ENCODE measurements at places on chromosomes 16 and 17.

- no peak for DNase-seq
Observed at GRCh38 chr16:49856672-49857330, 889 bp upstream of the ZNF423 start.

GRCh38 chr17:57808882-57809281 lies 41.0 kb downstream of the MRPS23 start:
- DNase-seq, result no peak

DNA sequence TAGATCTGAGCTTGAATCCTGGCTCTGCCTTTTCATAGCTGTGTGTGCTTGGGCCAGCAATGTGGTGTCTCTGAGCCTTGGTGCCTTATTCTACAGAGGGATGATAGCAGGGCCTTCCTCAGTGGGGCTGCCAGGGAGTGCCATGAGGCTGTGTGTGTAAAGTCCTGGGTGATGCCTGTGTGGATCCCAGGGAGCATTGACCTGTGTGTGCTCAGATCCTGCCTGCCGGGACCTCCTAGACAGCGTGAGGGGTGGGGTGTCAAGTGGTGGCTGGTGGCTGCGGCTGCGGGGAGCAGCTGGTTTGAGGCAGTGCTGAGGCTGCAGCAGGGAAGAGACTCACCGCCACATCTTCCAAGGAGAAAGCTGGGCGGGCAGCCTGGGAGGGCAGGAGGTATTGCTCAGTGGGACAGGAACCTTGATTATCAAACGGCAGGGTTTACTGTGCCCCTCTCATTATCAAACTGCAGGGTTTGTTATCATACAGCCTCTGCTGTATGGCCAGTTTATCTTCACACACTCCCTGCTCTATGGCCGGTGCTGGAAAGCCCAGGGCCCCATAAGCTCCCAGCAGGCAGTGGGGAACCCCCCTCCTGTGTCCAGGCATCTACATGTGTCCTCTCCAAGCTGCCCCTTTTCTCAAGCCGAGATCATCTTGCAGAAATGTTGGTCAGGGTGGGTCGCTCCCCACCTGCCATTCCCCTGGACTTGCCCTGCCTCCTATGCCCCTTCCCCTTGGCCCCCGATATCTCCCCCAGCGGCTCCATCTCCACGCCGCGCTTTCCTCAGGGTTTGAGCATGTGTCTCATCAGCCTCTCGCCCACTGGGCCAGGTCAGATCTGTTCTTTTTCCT lies 3.1 kb upstream of the ADCY7 start:
- DNase-seq, result no peak

DNA sequence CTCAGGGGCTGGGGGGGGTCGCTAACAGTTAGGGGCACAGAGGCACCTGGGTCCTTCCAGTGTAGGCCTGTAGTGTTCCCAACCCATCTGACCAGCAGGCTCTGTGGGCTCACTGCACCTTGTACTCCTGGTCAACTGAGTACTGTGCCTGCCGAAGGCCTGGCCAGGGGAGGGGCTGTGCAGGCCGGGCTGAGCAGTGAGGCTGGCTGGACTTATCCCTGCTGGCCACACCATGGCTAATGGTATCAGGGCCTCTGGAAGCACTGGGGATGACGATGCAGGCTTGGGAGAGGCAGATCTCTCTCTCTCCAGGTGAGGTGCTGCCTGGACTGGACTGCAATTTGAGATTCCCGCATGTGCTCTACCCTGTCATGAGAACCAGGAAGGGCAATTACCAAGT lies 58.9 kb upstream of the SDK2 start:
- no peak for DNase-seq

DNA sequence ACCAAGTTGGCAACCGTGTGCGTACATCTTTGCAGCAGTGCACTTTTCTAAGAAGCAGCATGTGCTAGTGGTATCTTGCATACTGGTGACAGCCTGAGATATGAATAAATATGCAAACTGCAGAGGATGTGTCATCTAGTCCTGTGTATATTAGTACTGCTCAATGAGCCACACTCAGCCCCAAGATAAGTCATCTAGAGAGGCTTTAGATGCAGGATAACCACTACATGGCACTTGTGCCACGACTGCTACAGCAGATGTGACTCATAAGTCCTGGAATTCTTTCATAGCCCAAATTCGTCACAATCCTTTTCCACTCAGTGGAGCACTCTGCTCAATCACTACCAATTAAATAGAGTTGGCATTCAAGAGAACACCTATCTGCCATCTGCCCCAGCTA lies 171.5 kb downstream of the AXIN2 start:
- no peak for DNase-seq

DNA sequence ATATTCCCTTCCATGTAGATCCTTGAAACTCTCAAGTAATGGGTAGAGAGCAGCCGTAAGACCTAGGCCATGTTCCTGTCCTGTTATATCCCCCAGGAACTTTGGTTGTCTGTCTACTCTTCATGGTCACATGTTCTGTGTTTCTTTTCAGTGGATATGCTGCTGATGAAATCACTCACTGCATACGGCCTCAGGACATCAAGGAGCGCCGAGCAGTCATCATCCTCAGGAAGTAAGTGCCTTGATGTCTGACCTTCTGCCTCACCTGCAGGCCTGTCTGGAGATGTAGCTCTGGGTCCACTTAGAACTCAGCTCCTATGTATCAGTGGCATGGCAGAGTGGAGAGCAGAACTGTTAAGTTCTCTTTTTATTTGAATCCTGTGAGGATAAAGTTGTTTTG lies 11.2 kb downstream of the ALKBH5 start:
- DNase-seq, result no peak

DNA sequence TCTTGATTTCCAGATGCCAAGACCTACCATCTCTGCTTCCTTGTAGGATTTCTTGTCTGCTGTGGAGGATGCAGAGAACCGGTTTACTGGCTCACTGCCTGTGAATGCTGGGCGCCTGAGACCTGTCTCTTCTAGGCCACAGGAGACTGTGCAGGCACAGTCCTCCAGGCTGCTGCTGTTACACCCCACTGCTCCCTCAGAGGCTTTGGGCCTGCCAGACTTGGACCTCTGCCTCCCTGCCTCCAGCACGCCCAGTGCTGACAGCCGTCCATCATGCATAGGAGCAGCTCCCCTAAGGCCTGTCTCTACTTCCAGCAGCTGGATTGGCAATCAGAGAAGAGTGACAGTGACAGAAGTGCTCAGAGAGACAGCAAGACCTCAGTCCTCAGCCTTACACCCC lies 6.1 kb downstream of the HROB start:
- no peak for DNase-seq

DNA sequence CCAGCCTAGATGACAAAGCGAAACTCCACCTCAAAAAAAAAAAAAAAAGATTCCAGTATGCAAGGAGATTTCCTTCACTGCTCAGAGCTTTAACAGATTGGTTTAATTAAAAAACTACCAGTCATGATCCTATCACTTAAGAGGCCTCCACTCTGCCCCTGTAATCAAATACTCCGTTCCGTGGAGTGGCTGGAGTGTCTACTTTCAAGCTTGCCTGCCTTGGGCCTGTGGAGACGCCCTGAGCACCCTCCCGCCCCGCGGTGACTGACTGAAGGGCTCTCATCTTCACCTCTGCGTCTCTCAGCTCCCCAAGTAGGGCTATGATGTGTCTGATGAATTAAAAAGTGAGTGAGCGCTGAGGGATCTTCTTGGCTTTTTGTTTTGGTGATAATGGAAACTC lies 25.3 kb upstream of the TRPV3 start:
- DNase-seq, result no peak

GRCh38 chr17:78732354-78732753 lies 49.7 kb downstream of the CYTH1 start:
- DNase-seq, result no peak

Measured in stimulated activated CD4-positive, alpha-beta T cell treated with anti-CD3 and anti-CD28 coated beads, Interleukin-1b, Interleukin-23, amount 100 ng/mL, for 24 hours (primary cell).